ENCODE measurements at places on chromosomes 2 and 18.

DNA sequence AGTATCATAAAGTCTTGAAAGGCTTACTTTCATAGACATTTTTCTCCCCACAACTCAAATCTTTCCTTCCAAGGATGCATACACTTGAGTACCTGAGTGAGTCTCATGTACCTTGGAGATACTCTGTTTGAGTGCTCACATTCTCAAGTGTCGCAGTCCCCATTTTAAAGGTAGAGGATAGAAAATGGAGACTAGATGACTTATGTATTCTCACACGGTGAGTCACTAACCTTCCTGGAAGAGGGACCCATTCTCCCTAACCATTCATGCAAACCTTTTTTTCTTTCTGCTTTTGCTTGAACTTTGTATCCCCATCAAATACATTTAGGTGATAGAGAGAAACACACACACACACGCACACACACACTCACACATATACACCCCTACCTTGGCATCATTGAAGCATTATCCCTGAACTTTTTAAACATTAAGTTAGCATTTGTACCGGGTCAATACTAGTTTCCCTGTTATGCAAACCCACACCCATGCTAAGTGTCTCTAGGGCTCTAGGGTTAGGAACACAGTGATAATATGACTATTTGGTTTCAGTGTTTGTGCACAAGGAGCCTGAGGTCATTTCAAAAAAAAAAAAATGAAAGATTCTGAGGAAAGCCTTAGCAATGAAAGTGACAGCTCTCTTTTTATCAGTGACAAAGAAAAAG is 236.2 kb downstream of the IKZF2 start:
- DNase-seq, result no peak

DNA sequence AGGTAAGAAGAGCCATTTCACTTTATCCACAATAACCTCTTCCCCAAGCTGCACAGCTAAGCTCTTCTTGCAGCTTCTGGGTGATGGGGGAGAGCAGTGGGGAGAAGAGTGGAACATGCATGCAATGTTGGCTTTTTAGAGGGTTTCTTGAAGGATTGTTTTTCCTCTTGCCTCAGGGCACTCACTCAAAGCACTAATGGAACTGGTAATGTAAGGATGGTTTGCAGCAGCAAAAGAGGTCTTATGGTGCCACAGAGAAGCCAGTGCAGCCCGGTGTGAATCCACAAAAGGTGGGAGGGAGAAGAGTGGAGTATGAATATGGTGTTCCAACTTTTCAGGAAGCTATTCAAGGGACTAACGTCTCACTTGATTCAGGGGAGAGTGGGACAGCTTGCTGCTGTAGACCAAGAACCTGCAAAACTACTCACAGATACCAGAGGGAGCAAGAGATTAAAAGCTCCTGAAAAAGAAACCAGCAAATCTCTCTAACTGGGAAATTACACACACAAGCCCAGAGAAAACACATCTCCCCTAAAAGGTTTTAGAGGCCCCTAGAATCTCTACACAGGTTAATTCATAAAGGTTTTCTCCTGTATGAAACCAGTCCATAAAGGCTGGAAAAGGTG is 116.4 kb downstream of the CHN1 start:
- no peak for DNase-seq

GRCh38 chr2:45218931-45219339 is 209.7 kb upstream of the SIX2 start:
- no peak for DNase-seq

DNA sequence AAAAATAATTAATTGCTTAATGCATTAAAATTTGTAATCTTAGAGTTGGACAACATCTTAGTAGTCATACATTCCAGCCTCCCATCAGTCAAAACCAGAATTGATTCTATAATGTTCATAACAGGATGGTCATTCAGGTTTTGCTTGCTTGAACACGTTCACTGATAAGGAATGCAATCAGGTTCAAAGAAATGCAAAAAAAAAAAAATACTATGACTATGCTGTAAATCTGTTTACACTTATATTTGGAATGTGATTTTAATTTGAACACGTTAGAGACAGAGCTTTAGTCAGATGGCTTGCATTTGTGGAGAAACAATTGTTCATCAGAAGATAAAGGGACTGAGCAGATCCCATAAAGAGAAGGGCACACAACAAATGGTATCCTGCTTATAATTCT is 131.3 kb upstream of the UNC80 start:
- DNase-seq, result no peak

DNA sequence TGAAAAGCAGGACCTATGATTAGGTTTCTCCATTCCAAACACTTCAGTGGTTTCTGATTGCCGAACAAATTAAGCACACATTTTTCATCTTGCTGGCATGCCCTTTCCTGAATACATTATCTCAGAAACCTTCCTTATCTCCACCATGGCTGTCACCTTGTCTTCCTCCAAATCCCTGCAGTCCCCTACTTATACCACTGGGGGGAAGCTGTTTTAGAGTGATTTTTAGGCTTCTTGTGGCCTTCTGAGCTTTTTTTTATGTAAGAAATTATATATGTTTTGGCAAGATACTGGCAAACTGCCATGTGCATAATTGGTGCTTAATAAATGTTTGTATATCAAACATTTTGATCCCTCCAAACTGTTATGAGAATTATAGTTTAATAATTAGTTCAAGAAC is 229.2 kb downstream of the MYT1L start:
- DNase-seq, result no peak

GRCh38 chr2:37189452-37190153 is 1.1 kb upstream of the SULT6B1 start:
- peak; percentile 67 for DNase-seq

DNA sequence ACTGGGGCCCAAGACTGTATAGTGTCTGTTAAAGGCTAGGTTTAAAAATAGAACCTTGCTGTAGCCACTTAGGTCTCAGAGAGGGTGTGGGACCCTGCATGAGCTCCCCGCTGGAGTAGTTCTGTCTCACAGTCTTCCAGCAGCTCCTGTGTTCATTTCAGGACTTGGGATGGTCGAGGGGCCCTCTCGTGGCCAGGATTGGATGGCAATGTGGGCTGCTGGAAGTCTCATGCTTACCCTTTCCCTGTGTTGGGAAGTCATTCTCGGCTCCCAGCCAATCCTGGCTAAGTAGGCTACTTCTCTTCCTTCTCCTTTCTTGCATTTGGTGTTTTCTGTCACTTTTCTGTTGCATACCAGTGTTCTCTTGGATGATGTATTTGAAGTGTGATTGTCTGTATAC is 284.0 kb upstream of the GCFC2 start:
- no peak for DNase-seq

DNA sequence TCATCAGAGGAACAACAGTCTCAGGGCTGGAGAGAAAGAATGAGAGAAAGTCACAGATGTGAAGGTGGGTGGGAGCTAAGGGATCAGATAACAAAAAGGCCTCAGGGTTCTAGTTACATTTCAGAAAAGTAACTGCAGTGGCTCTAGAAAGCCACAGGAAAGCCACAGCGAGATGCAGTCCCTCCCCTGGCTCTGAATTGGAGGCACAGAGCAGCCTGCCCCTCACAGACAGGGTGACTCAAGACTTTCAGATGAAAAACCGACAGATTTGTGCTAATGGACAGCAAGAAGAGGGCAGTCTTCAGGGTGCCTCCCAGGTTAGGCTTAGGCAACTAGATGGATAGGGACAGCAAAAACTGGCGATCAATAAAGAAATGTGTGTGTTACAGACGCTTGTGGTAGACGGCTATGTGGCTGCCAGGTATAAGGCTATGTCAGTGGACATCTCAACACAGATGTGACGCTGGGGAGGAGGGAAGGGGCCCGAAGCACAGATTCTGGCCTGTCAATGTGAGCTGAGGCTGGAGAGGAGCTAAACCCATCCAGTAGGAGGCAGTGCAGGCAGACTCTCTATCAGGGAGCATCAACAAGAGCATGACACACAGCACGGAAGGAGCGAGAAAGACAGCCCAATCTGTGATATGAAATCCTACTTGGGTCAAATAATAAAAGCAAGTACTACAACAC is 26.2 kb downstream of the UNC50 start:
- DNase-seq, result no peak

Data from AG09309 (cell line).